Activated naive CD8-positive, alpha-beta T cell treated with anti-CD3 and anti-CD28 coated beads, Interleukin-2, amount 10 ng/mL, durations not matched to agents 7 days and 5 days (primary cell): ENCODE measurements at places on chromosomes 13 and 19. TPM values are rescaled to one million over a fixed set of nuclear protein-coding genes. Genes with fewer than 3 reads are reported as not detected.

- DNase-seq, result no peak
These were observed 9.6 kb downstream of the ZSCAN5C start for GRCh38 chr19:56211718-56212117.

DNA sequence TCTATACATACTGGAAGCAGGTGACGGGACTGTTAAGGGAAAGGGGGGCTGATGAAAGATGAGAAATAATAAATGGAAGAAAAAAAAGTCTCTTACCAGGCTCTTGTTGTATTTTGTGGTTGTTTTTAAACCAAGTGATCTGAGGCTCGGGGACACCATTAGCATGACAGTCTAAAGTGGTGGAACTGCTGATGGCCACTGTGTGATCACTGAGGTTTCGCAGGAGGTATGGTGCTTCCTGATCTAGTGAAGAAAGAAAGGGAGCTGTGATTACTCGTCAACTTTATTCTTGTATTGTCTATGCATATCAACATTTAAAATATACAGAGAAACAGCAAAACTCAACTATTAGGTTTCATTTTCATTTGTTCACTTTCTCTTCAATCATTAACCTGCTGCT is 110.1 kb downstream of the FLT1 start:
- DNase-seq, result no peak

DNA sequence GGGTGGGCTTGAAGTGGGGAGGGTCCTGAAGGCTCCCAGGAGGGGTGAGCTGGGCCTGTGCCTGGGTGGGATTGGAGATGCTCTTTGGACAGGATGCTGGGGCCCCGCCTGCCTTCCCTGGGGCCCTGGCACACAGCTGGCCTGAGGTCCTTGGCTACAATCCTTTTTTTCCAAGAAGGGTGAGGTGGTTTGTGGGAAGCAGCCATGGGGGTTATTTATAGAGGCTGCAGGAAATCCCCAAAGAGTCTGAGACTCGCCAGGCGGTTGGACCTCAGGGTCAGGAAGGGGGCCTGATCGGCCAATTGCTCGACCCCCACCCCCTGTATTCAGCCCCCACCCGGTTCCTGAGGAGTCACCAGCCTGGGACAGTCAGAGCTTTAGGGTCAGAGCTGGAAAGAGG is 10.0 kb downstream of the GTPBP3 start:
- DNase-seq, result no peak

GRCh38 chr19:30076101-30076551 is 134.1 kb downstream of the URI1 start:
- no peak for DNase-seq

DNA sequence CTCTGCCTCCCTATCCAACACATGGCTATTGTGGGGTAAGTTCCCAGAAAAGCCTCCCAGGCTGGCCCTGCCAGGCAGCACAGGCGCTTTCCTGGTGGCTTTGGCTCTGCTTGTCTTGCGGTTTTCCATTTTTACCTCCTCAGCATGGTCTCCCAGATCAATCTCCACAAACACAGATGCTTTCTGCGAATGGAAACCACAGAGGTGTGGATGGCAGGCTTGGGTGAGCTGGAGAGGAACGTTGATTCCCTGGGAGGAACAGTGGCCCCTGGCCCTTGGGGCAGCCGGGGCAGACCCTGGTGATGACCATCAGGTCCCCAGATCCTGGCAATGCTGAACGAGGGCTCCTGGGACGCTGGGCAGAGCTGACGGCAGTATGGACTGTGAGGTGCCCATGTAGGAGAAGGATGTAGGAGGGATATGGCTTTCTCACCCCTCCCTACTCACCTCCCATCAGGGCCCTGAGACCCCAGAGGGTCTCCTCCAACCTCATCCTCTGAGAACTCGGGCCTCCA is 6.6 kb downstream of the C13orf46 start:
- no peak for DNase-seq

DNA sequence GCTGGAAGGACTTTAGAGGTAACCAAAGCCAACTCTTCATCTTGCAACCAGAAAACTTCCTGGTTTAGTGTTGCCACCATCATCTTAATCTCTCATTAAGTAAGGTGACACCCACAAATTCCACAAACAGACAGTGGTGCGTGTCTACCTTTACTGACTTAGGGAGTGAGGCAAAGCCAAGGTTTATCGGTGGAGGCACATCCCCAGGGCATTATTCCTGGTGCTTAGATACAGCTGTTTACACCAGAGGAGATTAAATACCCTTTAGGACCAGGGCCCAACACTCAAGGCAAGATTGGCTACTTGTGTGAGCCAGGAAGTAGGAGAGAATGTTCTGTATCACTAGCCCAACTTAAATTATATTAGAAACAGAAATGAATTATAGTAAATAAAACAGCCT is 9.5 kb downstream of the STOML3 start:
- no peak for DNase-seq

DNA sequence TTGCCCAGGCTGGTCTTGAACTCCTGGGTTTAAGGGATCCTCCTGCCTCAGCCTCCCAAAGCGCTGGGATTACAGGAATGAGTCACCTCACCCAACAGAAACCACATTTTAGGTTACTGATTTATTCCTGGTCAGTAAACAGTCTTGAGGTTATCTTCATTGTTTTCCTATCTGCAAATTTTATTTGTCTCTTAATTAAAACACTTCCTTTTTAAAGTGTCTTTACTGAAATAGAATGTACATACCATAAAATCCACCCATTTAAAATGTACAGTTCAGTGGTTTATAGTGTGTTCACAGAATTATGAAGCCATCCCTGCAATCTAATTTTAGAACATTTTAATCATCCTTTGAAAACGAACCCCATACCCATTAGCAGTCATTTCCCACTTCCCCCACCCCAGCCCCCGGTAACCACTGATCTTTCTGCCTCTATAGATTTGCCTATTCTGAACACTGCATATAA is 63.0 kb downstream of the MAP4K1 start:
- no peak for DNase-seq

GRCh38 chr19:21260164-21260847 is 68.9 kb downstream of the ZNF708 start:
- no peak for DNase-seq

GRCh38 chr19:42131149-42132029 is 857 bp downstream of the POU2F2 start:
- DNase-seq, result peak; percentile 24

GRCh38 chr13:25157681-25158080 is 14.4 kb downstream of the AMER2 start:
- no peak for DNase-seq

GRCh38 chr19:43574424-43575155 is 737 bp downstream of the XRCC1 start:
- DNase-seq, result no peak

DNA sequence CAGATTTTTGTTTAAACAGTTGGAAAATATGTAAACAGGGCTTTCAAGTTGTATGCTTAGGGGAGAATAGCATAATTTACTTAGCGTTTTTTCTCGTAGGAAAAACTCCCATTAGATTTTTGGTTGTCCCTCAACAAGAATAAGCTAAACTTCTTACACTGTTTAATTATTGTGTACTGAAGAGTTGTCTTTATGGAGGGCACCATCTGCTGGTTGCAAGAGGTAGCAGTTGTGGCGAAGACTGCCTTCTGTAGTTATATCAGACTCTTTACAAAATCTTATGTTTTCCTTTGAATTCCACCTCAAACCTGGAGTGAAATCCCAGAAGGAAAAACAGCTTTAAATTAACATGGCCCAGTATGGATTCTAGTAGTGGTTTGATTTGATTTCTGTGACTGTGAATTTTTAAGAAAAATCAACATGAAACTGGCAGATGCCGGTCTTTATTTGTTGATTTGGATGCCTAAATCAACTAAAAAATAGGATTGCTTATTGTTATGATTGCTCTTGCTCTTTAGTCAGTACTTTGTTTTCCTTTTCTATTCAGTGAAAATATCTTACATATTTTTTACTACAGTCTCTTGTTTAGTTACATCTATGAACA is 53.4 kb downstream of the PDS5B start:
- DNase-seq, result no peak

GRCh38 chr13:91644806-91645205 is 246.4 kb downstream of the GPC5 start:
- no peak for DNase-seq

- no peak for DNase-seq
These were observed 39.6 kb downstream of the RAB20 start for GRCh38 chr13:110521946-110522345.

- no peak for DNase-seq
These were observed 90.8 kb upstream of the SLC10A2 start for GRCh38 chr13:103157016-103157415.

DNA sequence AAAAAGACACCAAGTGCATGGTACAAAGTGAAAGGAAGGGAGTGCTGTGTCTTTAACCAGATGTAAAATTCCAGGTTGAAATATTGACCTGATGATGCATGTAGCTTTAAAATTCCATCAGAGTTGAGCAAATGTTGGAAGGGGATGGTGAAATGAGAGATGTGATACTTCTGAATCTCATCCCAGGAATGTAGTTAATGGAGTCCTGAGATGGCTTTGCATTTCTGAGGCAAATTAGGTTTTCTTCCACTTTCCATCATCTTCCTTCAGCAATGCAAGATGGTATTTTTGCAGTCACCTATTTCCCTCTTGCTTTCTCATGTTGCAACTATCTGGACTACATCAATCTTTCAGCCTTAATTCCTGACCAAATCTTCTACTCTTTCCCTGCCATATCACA is 194.1 kb upstream of the MIR17HG start:
- DNase-seq, result no peak

- no peak for DNase-seq
These were observed 118.3 kb downstream of the USP12 start for GRCh38 chr13:27053210-27053884.

NCAN gene
- not detected for total RNA-seq

ACER1 gene
- total RNA-seq, result 0.54 TPM

ZNF729 gene
- not detected for total RNA-seq

MYADM gene
- total RNA-seq, result 77.3 TPM

PRR19 gene
- 0.57 TPM for total RNA-seq

DACH1 gene
- not detected for total RNA-seq

KLK14 gene
- total RNA-seq, result 0.91 TPM

HSPB6 gene
- total RNA-seq, result 0.36 TPM
